ENCODE measurements at places on chromosomes 1 and 21.

GRCh38 chr1:116439701-116440100 lies 66.7 kb downstream of the ATP1A1 start:
- no peak for DNase-seq

DNA sequence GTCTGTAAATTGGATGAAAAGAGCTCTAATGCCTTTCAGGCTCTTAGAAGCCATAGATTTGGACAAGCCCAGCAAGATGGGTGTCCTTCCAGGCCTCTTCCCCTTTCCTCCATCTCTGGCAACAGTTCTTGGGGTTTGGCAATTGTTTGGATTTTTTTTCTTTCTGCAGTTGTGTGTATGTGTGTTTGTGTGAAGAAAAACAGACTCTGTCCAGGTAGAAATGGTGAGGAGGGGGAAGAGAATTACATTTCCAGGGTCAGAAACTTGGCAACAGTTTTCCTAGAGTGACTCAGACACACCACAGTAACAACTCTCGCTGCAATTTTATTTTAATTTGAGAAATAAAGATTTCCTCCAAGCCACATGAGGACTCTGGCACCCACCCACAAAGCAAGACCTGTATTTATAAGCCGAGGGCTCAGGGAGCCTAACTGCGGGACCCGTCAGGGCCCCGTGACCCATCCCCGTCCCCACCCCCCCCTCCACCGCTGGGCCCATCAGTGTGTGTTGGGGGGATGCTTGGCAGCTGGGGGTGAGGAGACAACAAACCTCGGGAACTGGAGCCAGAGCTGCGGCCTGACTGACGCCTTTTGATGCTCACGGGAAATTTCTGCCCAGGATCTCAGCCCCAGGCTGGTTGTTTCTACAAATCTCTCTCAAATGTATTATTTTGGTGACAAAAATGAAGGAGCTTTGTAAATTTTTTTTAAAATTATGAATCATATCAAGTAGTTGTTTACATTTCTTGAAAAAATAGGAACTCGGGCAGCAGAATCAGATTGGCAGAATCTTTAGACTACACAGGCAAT lies 4.4 kb downstream of the TMEM200B start:
- no peak for DNase-seq

GRCh38 chr1:36906555-36906954 lies 127.8 kb downstream of the GRIK3 start:
- DNase-seq = no peak

GRCh38 chr1:20495661-20496060 lies 9.7 kb upstream of the CAMK2N1 start:
- no peak for DNase-seq

- no peak for DNase-seq
These were observed 75.1 kb upstream of the NRIP1 start for GRCh38 chr21:15139898-15140297.

DNA sequence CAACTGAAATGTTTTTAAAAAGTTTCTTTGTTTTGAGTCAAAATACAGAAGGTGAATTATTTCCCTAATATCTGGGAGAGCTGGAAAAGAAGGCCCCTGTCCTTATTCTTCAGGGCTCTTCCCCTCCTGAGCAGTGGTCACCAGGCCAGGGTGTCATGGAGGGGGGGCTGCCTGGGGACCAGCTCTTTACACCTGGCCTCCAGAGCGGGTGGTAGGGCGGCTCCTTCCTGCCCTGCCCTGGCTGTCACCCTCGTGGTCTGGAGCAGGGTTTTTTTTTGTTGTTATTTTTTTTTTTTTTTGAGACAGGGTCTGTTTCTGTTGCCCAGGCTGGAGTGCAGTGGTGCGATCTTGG lies 6.6 kb downstream of the SKI start:
- no peak for DNase-seq

DNA sequence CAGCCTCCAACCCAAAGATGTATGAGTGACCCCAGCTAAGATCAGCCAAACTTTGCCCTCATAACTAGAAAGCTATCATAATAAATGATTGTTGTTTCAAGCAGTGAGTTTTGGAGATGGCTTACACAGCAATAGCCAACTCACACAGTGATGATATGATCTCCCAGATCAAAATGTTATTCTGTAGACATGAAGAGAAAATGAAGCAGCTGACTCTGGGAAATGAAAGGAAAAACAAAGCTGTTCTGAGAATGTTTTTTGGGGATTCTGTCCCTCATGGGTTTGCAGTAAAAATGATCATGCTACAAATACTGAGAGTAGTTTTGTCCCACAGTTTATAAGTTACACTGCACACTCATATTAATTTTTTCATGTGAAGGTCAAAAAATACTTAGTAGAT lies 617.8 kb downstream of the MRPL39 start:
- no peak for DNase-seq

DNA sequence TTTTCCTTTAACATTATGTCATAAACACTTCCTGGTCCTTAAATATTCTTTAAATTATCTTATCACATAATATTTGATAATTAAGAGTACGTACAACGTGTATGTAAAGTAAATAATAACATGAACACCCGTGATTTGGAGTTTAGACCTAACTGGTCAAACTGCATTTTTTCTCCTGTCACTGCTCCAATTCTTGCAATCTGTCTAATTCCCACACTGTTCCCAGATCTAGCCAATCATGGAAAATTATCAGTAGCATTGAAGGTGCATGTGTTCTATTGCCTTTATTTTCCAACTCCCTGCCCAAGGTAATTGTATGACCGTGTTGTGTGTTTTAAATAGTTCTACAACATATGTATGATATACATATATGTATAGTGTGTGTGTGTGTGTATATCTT lies 2.1 kb upstream of the PM20D1 start:
- no peak for DNase-seq

DNA sequence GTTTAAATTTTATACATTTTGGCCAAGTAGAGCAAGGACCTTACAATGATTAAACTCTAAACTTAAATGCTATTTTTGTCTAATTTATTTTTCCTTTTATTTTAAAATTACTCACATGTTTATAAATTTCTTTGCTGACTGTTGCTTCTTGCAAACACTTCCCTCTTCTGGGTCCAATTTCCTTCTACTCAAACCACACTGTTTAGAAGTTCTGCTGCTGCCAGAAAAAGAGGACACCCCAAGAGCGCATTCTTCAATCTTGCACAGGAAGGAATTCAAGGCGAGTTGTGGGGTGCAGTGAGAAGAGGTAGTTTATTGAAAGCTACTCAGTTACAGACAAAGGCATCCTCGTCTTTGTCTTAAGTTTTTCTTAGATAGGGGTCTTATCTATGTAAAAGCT lies 88.5 kb upstream of the NEK7 start:
- DNase-seq = no peak

- DNase-seq = peak; percentile 36
These were observed 32.0 kb downstream of the RSPH1 start for GRCh38 chr21:42463861-42464515.

GRCh38 chr1:57348921-57349320 lies 74.9 kb downstream of the DAB1 start:
- DNase-seq = no peak
